CD8-positive, alpha-beta memory T cell (primary cell): ENCODE measurements at places on chromosomes 4 and X.

GRCh38 chr4:61336916-61337315 is 136.8 kb downstream of the ADGRL3 start:
- no peak overlapping the region for H3K27ac ChIP-seq
- no peak overlapping the region for H3K4me3 ChIP-seq
- no peaks in the 10 kb centered on the region for H3K4me1 ChIP-seq

- peaks cover 7% of the 10 kb centered on the region for H3K27me3 ChIP-seq
- H3K36me3 ChIP-seq: no peaks in the 10 kb centered on the region
- H3K4me1 ChIP-seq: no peaks in the 10 kb centered on the region
- no peak for DNase-seq
- H3K4me3 ChIP-seq: no peak overlapping the region
These were observed 9.8 kb upstream of the ARX start for GRCh38 chrX:25025615-25026014.

DNA sequence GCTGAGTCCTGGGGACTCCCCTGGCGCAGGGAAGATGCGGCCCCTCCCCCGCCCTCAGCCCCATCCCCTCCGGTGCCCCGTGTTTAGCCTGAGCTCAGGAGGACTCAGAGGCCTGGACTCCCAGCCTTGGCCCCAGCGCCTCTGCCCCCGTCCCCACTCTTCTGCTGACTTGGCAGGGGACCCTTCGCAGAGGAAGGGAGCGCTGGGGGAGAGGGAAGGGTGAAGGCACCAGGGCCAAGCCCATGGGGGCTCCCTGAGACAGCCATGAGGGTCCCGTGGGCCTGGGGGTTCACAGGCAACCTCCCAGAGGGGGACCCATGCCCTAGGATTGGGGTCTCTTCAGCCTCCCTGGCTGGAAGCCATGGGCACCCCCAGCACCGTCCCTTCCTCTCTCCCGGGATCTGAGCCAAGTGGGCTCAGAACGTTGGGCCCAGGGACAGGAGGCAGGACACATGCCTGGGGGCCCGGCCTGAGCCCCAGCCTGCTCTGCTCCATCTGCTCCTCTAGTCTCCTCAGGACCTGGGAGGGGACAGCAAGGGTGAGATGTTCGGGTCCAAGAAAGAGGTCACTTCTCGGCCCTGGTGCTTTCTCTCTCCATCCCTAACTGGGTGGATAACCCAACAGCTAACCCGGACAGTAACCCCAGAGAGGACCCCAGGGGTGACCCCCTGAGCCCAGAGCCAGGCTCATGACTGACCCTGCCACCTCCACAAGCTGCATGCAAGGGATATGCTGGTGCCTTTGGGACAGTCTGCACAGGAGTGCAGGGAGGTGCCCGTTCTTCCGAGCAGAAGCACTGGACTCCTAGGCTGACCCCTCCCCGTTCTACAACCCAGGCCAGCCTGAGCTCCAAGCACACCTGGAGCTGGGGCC is 1.5 kb upstream of the CPLX1 start:
- H3K27ac ChIP-seq: no peak overlapping the region
- peaks cover 32% of the 10 kb centered on the region for H3K27me3 ChIP-seq
- H3K4me3 ChIP-seq: no peak overlapping the region
- DNase-seq: no peak
- no peaks in the 10 kb centered on the region for H3K4me1 ChIP-seq

GRCh38 chr4:151567056-151567455 is 158.1 kb downstream of the FHIP1A start:
- no peak for DNase-seq
- H3K27me3 ChIP-seq: no peaks in the 10 kb centered on the region
- no peaks in the 10 kb centered on the region for H3K4me1 ChIP-seq
- H3K27ac ChIP-seq: no peak overlapping the region
- H3K4me3 ChIP-seq: no peak overlapping the region

DNA sequence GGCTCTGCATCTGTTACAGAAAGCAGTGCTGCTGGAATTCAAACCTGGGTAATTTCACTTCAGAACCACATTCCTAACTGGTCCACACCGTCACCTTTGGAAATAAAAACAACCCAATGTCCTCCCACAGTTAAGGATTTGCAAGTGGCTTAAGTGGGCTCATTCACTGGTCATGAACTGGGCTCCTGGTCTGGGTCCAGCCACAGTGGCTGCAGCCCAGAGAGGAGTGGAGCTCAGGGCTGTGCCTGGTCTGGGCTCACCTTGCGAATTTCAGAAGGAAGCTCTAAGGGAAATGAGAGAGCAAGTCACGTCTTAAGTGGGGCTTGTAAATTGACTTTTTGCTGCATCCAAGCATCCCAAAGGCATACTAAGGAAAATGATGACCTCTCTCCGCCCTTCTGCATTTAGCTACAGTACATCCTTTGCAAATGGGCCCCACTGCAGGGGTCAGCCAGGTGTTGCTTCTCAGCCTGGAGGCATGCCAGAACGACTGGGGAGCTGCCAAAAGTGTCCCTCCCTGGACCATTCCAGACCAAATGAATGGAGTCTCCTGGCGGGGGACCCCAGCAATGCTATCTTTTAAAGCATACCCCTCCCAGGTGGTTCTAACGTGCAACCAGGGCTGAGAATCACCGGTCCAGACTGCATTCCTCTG is 25.6 kb upstream of the CRMP1 start:
- no peak overlapping the region for H3K4me3 ChIP-seq
- no peak for DNase-seq
- no peaks in the 10 kb centered on the region for H3K4me1 ChIP-seq
- no peak overlapping the region for H3K27ac ChIP-seq

DNA sequence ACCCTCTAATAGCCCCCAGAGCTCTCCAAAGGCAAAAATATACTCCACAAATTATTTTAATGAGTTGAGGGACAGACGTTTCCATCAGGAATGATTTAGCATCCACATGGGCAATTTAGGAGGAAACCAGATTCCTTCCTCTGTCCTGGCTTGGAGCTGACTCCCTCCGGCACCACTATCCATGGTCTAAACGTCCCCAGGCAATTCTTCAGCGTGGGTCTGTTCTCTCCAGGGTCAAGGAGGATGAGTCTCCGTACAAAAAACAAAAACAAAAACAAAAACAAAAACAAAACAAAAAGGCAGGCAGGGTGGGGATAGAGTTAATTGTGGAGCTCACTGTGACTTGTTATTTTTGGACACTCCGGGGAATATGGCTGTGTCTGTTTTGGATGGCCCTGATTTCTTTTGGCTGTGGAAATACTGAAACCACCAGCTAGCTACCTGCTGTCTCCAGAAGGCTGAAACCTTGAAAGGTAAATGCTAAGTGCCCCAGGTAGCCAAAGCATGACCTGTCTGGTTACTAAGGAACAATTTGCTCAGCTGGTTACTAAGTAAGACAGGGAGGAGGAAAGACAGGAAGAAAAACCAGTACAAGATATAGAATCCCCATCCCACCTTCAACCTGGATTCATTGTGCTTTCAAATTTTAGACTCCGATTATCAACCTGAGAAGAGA is 419.1 kb upstream of the LCORL start:
- H3K4me3 ChIP-seq: no peak overlapping the region
- no peaks in the 10 kb centered on the region for H3K27me3 ChIP-seq
- no peaks in the 10 kb centered on the region for H3K4me1 ChIP-seq
- no peak for DNase-seq
- no peak overlapping the region for H3K27ac ChIP-seq

GRCh38 chr4:134326866-134327265 is 125.3 kb upstream of the PABPC4L start:
- H3K27ac ChIP-seq: no peak overlapping the region
- no peaks in the 10 kb centered on the region for H3K4me1 ChIP-seq
- no peaks in the 10 kb centered on the region for H3K27me3 ChIP-seq
- no peak overlapping the region for H3K4me3 ChIP-seq
- no peak for DNase-seq

DNA sequence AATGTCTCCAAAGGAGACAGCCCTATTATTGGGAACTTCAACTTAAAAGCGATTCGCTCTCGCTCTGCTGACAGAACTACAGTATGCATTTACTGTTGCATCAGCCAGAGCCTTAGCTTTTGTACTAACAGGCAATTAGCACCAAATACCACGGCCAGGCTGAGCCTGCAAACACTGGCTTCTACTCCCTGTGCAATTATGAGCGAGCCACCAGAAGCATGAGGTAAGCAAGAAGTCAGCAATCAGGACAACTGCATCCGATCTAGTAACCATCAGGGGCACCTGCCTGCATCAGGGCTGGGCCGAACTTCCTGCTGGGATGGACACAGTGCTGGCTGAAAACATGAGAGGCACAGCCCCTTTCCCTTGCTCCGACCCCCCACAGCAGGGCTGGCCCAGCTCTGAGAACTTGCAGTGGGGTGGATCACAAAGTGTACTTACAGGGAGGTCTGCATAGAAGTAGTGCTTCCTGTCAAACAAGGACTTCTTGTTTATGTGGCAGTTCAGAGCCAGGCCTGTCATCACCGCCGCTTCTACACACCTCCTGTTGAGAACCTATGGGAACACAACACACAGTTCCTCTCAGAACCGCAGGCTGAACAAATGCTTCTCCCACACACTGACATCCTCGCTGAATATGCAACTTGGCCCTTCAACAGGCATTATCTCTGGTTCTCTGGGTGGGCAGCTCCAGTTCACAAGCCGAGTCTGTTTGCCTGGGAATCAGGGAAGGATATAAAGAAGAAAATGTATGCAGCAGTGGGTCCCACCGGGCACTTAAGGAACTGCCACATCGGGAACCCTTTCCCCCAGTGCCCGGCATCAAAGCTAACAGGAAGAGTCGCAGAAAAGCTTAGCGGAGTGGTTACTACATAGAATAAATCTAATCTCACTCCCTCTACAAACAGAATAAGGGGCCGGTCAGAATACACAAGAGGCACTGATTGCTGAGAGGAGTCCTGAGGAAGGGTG is 41.5 kb downstream of the GATB start:
- no peaks in the 10 kb centered on the region for H3K27me3 ChIP-seq
- no peak for DNase-seq
- H3K36me3 ChIP-seq: no peaks in the 10 kb centered on the region
- H3K27ac ChIP-seq: no peak overlapping the region
- no peak overlapping the region for H3K4me3 ChIP-seq

DNA sequence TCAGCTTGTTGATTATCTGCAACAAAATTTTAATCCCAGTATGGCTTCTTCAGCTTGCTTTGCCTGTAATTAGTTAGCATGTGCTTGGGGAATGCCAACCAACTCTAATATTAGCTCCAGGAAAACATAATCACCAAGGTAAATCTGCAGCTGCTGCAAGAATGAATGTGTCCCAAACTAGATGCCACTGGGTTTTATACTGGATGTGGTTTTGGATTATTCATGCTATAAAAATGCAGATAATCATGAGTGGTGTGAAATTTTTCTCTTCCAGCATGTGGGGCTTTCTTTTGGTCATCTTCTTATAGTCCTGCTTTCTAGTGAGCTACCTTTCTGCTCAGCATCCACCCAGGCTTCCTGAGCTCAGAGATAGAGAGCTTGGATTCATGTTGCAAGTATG is 295.9 kb upstream of the CASK start:
- no peaks in the 10 kb centered on the region for H3K36me3 ChIP-seq
- H3K27ac ChIP-seq: no peak overlapping the region
- H3K4me1 ChIP-seq: no peaks in the 10 kb centered on the region
- H3K4me3 ChIP-seq: no peak overlapping the region
- no peaks in the 10 kb centered on the region for H3K27me3 ChIP-seq

- H3K4me3 ChIP-seq: no peak overlapping the region
- no peaks in the 10 kb centered on the region for H3K27me3 ChIP-seq
- no peak overlapping the region for H3K27ac ChIP-seq
- no peaks in the 10 kb centered on the region for H3K36me3 ChIP-seq
These were observed 1112.5 kb downstream of the TECRL start for GRCh38 chr4:63296773-63297172.

DNA sequence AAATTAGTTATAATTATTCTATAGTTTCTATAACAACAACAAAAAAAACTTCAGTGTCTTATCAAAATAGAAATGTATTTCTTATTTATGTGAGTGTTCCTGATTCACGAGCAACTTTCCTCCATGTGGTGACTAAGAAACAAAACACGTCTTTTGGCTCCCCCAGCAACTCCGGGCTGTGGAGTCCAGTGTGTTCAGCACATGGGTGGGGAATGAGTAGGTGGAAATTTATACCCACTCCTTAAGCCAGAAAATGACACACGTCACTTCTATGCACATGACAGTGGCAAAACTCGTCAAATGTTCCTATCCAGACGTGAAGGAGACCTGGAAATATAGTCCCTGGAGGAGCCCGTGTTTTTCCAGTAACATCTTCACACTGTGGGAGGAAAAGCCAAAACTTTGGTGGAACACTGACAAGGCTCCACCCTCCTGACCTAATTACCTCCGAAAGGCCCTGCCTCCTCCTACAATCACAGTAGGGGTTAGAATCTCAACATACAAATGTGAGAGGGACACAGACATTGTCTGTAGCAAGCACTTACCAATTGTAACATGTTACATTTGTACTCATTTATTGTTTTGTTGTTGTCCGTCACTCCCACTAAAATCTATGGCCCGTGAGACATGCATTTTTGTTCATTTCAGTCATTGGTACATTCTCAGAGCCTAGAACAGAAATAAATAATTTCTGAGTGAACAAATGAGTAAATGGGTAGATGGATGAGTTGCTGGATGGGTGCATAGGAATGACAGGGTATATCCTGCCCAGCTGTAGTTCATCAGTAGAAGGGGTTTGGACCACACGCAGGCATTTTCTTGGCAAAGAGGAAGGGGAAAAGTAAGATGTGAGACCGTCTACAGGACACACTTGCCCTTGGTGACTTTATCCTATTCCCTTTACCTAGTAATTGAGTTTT is 605.8 kb upstream of the TENM3 start:
- no peak overlapping the region for H3K27ac ChIP-seq
- no peak overlapping the region for H3K4me3 ChIP-seq
- H3K36me3 ChIP-seq: no peaks in the 10 kb centered on the region

DNA sequence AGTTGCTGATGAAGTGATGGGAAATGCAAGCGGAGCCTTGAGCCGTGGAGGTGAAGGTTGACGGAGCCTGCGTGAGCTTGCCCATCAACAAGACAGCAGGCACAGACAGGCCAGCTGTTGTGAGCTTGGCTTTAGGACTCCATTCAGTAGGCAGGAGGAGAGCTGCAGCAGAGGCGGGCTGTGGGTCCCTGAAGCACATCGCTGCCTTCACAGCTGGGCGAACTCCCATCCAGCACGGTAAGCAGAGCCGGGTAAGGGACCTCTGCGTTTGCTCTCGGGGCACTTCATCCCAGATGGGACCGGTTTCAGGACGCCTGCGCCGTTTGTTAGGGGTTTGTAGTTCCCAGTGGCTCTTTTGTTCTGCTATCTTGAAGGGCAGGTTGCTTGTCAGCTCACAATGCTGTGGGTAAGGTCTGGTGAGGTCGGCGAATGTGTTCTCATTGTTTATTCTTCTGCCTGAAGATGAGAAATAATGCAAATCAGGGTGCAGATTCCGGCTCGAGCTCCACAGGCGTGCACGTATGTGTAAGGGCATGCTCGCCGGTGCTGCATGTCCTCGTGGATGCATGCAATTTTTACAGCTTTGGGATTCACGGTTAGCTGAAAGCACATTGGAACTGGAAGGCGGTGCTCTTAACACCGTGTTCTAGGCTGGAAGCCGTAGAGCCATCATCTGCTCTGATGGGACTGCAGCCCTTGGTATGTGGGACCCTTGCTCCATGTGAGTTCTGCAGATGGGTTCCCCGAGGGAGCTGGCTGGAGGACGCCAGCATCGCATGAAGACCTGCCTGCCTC is 54.6 kb upstream of the CLDN34 start:
- no peak for DNase-seq
- H3K27me3 ChIP-seq: no peaks in the 10 kb centered on the region
- H3K4me3 ChIP-seq: no peak overlapping the region
- no peak overlapping the region for H3K27ac ChIP-seq

GRCh38 chr4:108651014-108651791 is 804 bp downstream of the OSTC start:
- H3K27me3 ChIP-seq: no peaks in the 10 kb centered on the region
- no peak for DNase-seq
- peaks cover 14% of the 10 kb centered on the region for H3K4me1 ChIP-seq

GRCh38 chrX:80766916-80767315 is 42.8 kb downstream of the BRWD3 start:
- no peaks in the 10 kb centered on the region for H3K27me3 ChIP-seq
- H3K36me3 ChIP-seq: no peaks in the 10 kb centered on the region
- H3K4me3 ChIP-seq: no peak overlapping the region
